ENCODE measurements at places on chromosomes 6 and 20.

DNA sequence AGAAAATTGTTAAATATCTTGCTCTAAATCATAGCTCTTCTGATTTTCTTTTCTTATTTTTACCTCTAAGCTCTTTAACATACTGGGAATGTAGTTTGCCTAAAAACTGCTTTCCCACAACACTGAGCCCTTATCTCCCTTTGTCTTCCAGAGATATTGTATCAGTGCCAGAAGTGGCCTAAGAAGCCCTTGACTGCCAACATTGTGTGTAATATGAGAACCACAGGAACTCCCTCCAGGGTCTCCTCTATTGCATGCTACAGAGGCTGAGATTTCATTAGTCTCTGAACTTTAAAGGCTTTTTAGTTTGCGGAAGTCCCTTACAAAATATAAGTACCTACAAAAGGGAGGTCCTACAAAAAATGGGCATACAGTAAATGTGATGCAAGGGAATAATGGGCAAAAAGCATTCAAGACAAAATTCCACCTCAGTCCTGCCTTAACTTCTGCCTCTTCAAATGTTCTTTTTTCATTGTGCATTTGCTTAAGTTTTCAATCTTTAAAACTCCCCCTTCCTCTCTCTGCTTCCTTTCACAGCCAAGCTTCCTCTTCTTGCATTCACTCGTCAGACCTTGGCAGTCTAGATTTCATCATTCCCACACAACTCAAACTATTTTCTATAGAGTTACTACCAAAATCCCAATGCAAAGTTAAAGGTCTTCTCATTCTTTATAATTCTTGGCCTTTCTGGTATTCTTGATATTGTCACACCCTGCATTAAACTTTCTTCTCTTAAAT, 76.5 kb downstream of the ADGRG6 start:
- ATAC-seq: no peak

- ATAC-seq: peak; percentile 71
Observed at GRCh38 chr20:17504898-17505635, 26.1 kb downstream of the BFSP1 start.

DNA sequence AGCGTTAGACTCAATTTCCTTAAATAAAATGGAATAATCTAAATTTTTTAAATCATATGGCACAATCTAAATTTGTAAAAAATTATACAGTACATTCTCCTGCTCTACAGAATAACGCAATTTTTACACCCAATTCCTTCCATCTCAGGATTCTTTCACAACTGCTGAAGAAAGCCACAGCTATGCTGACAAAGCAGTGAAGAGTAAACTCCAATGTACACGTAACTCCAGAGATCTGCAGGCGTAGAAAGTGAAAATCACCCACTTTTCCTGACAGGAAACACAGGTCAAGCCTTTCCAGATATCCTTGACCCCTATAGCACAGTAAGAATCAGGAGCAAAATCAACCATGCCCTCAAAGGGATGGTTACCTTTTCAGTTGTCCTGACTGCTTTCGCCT, 27.4 kb downstream of the EPHA7 start:
- no peak for ATAC-seq

DNA sequence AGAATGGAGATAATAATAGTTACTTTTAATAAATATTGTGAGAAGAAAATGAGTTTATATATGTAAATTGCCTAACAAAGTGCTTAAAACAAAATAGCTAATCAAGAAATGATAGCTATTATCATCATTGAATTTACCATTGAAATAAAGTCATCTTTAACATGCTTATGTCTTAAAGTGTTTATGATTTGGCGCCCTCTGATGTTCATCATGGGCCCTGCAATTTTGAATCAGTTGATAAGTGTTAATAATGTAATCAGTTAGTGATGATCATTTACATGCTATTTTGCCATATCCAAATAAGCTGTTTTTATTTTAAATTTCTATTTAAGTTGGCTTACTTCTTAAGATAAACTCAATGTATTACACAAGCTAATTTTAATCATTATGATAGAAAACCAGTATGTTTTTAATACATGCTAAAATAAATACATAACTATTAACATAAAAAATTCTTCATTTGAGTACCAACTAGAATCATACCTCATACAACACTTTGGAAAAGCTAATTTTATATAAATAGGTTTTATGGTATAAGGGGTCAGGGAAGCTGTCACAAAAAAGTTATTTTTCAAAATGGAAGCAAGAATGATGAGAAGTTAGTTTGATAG, 39.2 kb upstream of the TPD52L1 start:
- no peak for ATAC-seq

- ATAC-seq: no peak
Observed at GRCh38 chr6:151870375-151870774, 62.9 kb downstream of the ESR1 start.
